Astrocyte (in vitro differentiated cells and primary cell): ENCODE measurements at places on chromosomes 6 and 20.

DNA sequence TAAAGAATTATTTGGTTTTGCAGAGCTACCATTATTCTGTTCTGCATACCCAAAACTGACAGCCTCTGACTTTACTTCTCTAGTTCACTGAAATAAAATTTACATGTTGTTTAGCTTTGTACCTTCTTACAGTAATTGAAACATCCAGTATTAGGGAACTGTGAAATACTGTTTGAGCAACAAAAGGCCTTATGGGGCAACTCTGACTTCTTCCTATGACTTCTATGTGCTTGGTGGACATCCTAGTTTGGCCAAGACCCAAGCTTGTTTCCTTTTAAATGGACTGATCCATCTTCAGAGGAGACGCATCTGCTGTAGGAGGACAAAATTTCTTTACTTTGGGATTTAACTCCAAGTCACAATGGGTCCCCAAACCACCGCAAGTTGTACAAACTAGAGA, 44.7 kb downstream of the NR2E1 start:
- no peak for DNase-seq

DNA sequence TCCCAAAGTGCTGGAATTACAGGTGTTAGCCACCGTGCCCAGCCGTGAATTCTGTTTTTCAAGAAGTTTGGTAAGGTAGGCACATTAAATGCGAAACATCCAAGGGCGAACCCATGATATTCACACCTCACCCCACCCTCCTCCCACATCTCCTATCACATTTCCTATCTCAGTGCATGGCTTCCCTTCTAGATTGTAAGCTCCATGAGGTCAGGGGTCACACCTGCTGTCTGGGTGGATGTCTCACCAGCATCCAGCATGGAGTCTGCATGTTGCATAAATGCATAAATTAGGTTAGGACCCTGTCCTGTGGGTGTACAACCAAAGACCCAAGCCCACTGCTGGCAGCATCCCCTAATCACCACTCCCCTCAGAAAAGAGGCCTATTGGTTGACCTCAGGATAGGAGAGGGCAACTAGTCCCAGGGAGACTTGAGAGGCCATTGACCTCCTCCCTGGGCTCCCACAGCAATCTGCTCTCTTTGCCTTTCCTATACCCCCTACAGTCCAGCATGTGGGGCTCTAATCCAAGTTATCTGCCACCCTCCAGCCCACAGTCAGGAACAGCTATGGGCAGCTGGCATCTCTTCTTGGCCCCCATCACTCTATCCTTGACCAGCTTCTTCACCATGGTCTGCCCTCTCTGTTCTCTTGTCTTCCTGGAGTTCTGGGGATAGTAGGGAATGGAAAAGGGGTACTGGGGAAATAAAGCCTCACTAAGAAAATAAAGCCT, 4.2 kb downstream of the PRRT1 start:
- DNase-seq, result no peak

DNA sequence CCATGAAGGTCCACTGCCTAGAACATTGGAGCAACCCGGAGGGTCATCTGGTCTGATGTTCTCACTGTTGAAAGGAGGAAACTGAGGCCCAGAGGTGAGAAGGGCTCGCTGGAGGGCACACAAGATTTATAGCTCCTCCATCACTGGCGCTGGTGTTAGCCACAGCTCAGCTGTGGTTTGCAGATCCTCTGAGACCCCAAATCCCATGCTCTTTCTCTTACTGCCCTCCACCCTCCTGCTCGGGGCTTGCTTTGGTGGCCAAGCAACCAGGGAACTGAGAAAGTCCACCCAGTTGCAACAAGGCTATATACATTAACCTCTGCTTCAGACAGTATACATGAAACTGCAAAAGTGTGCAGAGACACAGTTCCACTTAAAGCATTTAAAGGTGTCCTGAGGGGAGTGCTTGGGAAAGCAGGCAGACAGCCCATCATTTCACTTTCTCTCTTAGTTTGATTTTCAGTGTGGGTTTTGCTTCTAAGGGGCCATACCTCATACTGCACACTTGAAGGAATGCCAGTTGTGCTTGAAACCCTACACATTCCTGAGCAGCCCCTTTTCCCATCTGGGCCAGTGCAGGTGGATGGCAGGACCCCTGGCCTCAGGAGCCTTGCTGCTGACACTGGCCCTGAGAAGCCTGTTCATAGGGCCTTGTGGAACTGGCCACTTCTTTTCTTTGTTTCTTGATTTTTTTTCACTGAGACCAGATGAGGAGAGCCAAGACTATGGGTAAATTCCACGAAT, 347.6 kb downstream of the CDC5L start:
- DNase-seq, result no peak

- peak; percentile 41 for DNase-seq
Measured at GRCh38 chr6:56227071-56227879, 20.1 kb downstream of the COL21A1 start.

- no peak for DNase-seq
Measured at GRCh38 chr6:44837255-44837654, 449.7 kb downstream of the CDC5L start.

- DNase-seq, result no peak
Measured at GRCh38 chr6:62707156-62707555, 421.1 kb upstream of the KHDRBS2 start.

DNA sequence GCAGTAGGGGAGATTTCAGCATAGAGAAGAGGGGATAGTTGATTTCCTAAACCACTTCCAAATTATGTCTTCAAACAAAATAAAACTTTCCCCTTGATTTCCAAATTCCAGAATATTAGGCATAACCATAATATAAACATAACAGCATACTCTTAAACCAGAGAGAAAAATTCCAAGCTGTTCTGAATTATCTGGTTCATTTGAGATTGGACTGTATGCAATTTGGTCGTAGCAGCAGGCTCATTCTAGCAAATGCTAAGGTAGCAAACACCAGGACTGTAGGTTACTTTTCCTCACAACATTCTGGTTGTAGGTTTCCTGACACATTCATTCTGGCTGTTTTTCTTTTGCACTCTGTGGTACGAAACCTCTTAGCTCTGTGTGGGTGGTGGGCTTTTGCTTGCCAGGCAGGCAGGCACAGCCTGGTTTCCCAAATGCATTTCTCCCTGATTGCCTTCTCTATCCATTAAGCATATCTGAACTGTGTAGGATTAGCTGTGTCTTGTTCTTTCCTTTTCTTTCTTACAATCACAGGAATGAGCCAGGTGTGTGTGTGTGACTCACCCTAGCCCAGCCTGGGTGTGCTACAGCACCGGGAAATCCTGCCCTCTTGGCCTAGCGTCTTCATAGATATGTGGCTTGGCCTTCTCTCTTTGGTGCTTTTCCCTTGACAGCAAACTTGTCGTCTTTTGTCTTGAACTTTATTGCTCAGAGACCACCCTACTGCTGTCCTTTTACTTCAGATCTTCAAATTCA, 77.1 kb downstream of the JARID2 start:
- peak; percentile 83 for DNase-seq

GRCh38 chr6:134721060-134721405, 228.9 kb downstream of the ALDH8A1 start:
- no peak for DNase-seq
